ENCODE measurements at places on chromosomes 7 and 10.

DNA sequence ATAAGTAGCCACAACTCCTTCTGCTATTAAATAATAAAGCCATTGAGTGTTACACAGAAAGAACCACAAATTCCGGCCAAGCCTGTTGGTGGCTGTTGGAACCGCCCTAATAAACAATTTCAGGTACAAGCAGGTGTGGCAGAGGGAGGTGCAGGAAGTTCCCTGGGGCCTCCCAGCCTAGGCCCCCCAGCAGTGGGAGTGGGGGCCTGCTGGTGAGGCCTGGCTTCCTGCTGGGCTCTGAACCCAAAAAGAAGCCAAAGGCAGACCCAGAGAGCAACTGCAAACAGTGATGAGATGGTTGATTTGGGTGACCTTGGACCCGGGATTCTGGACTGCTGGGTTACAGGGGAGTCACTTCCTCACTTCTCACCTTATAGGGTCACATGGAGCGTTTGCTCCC lies 21.0 kb upstream of the LMTK2 start:
- DNase-seq = peak; percentile 64

DNA sequence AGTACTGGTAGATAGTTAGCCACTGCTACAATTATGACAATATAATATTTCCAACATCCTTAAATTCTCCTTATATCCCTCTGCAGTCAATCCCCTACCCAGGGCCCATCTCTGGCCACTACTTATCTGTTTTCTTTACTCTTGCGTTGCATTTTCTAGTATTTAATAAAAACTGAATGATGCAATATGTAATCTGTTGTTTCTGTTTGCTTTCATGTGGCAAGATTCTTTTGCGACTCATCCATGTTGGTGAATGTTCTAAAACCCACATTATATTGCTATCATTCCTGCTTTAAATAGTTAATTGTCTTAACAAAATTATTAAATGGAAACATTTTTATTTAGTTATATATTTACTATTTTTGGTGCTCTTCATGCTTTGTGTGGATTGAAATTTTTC lies 338.5 kb downstream of the MDFIC start:
- no peak for DNase-seq

DNA sequence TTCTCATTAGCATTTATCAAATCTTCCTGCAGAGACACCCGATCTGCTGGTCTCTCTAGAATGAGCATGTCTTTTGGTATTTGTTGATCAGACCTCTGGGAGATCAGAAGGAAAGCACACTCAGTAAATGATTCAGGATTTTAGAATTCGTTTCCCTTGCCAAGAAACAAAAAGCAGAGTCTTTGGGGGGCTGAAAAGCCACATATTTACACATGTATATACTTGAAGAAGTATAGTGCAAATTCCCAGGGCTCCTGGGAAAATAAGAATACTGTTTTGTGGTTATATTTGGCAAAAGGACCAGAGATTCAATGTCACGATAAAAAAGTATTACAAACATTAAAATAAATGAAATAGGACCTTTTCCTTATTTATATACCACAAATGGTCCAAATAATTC lies 100.2 kb downstream of the AGMO start:
- DNase-seq = no peak

DNA sequence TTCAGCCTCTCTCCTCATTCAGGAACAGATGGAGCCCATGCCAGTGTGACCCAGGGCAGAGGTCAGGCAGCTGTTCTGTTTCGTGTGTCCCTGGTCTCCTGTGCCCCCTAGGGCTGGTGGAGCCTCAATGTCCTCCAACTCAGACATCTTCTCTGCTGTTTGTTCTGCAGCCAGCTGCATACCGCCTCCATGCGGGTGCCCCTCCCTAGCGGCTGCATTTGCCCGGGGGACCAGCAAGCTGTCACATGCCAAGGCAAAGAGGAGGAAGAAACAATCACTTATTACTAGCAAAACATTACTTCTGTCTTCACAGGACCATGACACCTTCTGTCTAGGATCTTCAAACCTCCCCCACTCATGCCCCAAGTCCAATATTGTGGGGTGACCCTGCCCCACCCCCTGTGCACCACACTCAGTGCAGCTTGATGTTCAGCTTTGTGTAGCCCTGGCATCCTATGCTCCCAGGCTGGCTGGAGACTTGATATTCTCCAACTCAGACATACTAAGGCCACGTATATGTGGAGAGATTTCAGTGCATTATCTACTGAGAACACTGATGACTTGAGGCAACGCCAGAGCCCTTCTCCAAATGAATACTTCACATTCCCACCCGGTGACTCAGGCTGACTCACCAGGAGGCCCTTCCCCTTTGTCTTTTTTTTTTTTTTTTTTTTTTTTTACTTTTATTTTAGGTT lies 188.9 kb downstream of the SKIDA1 start:
- DNase-seq = peak; percentile 46

DNA sequence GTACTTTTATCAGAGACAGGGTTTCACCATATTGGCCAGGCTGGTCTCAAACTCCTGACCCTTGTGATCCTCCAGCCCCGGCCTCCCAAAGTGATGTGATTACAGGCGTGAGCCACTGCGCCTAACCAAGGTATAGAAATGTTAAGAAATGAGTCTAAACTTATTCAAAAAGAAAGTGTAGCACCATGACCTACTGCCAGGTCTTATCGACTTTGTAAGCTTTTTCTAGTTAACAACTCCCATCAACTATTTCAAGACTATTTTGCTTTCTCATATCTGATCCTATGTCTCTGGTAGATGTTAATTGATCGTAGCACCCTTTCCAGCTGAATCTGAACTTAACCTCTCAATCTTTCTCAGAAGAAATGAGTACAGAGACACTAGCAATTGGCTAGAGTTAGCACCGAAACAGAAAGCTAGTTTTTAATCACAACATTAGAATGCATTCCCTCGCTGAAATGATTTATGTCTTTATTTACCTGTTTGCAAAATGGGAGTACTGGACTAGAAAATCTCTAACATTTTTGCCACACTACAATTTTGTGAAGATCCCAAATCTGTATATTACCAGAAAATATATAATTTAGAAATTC lies 114.0 kb upstream of the HGF start:
- DNase-seq = no peak

GRCh38 chr10:96053985-96054384 lies 10.6 kb downstream of the CCNJ start:
- DNase-seq = no peak

DNA sequence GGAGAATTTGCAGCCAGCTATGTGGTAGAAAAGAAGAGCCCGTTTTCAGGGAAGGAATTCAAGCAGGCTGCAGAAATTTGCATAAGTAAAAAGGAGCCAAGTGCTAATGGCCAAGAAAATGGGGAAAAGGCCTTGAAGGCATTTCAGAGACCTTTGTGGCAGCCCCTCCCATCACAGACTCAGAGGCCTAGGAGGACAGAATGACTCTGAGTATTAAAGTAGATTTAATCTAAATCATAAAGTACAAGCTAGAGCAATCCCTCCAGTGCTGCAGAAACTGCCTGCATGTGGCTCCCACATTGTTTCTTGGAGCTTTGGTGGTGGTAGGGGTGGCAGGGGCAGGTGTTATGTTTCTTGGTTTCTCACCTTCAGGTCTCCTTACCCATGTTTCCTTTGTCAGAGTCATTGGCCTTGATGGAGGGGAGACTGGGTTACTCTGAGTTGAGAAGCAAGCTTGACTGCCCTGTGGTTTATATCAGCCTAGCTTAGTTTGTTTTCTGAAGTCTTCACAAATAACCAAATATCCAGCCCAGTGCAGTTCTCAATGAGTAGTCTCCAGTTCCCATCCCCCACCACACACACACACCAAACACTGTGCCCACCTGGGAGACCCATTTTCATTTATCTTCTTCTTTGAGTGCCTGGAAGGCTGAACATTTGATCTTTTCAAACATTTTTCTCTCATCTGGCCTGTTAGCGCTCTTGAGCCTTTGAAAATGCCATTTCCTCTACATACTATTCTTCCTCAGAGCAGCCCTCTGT lies 34.5 kb downstream of the ITPRIP start:
- no peak for DNase-seq

DNA sequence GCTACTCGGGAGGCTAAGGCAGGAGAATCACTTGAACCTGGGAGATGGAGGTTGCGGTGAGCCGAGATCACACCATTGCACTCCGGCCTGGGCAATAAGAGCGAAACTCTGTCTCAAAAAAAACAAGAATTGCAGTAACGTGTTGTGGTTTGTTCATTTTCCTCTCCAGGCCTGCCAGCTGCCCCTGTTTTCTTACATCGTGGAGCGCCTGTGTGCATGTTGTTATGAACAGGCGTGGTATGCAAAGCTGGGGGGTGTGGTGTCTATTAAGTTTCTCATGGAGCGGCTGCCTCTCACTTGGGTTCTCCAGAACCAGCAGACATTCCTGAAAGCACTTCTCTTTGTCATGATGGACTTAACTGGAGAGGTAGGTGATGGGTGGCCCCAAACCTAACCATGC lies 52.1 kb downstream of the TRRAP start:
- DNase-seq = no peak

DNA sequence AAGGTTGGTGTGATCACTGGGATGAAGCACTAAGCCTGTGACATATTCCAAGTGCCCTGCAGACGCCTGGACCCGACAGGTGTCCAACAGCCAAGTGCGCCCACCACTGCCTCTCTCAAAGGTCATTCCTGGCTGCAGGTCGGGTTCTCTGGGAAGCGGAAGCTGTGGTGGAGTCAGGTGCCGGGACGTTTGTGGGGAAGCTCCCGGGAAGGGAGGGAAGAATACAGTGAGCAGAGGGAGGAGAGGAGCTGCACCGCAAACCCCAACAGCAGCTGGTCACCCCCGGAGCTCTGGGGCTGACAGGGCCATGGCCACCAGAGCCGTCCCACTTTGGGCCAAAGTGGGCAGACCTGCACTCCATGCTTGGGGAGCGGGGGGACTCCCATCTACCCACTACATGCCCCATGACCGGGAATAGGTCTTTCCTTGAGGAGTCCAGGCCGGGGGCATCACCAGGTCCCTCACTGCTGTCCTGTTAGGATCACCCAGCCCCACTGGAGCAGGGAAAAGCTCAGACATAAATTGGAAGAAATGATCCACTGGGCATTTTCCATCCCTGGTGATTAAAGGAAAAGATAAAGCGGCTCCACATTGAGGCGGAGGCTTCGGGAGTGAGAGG lies 84.5 kb upstream of the PPP2R2D start:
- DNase-seq = no peak
